CD4-positive, alpha-beta memory T cell (primary cell): ENCODE measurements at places on chromosomes 5 and 9. TPM values are rescaled to one million over a fixed set of nuclear protein-coding genes. Genes with fewer than 3 reads are reported as not detected.
A peak's percentile ranks its signal among the peaks of the same experiment; 100 is the strongest.

- no peak for DNase-seq
These were observed 17.7 kb downstream of the TTLL11 start for GRCh38 chr9:122075135-122076030.

DNA sequence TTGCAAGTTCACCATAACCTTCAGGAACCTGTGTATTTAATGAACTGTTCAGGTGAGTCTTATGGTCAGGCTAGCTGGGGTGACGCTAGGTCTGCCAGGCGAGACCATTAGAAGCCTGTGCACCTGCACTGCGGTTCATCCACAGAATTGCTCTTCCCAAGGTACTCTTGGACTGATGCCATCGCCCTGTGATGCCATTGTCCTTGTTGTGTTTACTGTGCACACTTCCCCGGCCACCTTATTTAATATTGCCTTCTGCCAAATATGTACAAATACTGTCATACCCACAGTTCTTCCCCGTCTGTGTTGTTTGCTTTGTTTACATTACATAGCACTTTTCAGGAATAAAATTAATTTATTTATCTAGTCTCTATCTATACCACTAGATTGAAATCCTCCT lies 66.3 kb downstream of the RCL1 start:
- no peak for DNase-seq

DNA sequence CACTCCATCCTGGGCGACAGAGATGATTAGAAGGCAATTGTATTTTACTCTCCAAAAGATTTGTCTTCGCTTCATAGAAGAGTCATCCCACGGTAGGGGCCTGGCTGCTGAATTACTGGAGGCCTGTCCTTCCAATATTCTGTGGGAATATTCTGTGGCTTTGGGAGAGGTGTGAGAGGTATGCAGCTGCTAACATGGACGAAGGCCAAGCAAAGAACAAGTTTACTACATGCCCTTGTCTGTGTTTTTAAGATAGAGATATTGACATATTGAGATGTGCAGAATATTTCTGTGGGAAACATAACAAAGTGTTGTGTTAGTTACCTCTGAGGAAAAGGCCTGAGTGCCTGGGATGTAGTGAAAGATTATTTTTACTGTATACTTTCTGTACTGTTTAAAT lies 71.8 kb upstream of the SMIM15 start:
- no peak for DNase-seq

DNA sequence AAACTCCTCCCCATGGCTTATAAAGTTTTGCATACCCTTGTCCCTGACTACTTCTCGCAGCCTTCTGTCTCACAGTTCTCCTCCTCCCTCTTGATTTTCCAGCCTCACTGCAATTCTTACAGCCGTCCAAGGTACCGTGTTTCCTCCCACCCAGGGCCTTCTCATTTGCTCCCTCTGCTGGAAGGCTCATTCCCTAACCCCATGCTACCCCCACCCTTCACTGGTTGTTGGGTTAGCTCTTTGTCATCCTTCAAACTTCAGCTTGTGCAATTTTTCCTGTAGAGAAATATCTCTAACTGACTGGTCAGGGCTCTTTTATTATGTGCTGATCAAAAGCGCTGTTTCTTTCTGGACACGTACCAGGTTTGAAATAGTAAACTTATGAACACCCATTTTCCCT lies 329.2 kb downstream of the EBF1 start:
- DNase-seq: no peak

- DNase-seq: no peak
These were observed 54.0 kb downstream of the SLC22A5 start for GRCh38 chr5:132423438-132423898.

- DNase-seq: no peak
These were observed 55.3 kb downstream of the TRPC7 start for GRCh38 chr5:136309932-136310598.

GRCh38 chr5:140109759-140110645 lies 3.9 kb upstream of the PURA start:
- DNase-seq: no peak

- peak; percentile 12 for DNase-seq
These were observed 3.7 kb downstream of the NR4A3 start for GRCh38 chr9:99825172-99826046.

DNA sequence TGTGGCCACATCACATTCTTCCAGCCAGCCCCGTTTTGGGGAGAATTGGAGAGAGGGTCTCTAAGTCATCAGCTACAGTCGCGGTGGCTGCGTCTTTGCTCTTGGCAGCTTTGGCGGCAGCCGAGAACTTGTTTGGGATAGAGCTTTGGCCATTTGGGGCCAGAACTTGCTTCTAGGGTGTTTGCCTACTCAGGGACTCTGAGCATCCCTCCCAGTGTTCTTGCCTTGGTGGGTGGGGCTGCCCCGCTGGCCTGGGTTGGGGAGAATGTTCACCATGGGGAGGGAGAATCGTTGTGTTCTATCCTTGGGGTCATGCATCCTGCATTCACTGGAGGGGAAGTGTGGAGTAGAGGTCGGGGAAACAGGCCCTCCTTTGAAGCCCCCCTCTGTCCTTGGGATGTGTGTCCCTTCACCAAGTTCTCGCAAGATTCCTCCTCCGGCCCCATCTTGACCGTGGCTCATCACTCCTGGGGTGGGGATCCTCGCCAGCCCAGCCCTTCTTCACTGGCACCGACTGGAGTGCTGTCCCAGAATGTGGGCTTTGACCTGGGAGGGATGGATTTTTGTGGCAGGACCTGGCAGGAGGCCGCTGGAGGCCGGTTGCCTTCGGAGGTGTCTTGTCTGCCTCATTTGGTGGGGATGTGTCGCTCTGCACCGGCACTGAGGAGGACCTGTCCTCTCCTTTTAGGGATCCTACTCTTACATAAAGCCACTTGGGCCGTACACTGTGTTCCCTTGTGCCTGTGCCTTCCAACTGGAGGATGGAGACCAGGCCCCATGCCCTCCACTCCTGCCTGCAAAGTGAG lies 3.5 kb downstream of the PHF2 start:
- DNase-seq: no peak

- no peak for DNase-seq
These were observed 32.3 kb downstream of the OTULIN start for GRCh38 chr5:14696851-14697250.

GRCh38 chr9:7516376-7516775 lies 283.2 kb downstream of the DMAC1 start:
- DNase-seq: no peak

DNA sequence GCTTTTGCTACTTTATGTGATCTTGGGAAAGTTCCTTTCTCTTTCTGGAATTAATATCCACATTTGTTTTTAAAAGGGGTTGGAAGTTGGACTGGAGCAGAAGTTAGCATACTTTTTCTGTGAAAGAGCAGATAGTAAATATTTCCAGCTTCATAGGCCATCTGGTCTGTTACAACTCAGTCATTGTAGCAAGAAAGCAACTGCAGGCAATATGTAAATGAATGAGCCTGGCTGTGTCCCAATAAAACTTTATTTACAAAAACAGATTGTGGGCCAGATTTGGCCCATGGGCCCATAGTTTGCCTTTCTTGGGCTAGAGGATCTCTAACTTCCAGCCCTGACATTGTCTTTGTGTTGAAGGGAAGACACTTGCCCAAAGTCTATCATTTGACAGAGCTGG lies 104.4 kb downstream of the ACTL7B start:
- no peak for DNase-seq

DNA sequence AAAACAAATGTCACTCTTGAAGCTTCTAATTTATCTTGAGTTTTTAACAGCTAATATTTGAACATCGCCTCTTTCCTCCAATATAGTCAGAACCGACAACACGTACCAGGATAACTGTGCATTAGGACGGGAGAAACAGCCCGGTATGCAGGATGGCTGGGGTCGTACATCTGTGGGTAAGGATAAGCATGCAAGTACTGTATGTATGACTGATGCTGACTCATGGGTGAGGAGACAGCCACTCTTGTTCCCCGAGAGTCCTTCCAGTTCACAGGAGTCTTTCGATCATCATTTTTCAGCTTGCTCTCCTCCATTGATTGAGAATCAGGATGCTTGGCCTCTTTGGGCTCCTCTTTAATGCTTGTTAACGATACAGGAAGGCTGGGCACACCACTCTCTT lies 102.3 kb downstream of the ZNF608 start:
- no peak for DNase-seq

DNA sequence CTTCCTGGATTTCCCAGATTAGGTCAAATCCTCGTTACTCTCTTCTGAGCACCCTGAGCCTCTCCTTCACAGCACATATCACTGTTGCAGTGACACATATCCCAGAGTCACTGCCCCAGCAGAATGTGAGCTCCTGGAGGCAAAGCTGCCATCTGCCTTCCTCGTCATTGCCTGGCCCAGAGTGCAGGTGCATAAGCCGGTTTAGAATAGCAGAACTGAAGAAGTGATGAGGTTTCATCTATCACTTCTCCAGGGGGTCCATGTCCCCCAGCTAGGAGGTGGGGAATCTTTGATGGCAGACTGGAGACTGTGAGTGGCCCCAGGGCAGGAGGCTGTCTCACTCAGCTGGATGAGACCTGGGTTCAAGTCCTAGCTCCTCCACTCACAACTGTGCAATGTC lies 25.8 kb downstream of the NIPAL4 start:
- DNase-seq: no peak

GRCh38 chr5:1245905-1246576 lies 20.9 kb downstream of the SLC6A18 start:
- DNase-seq: no peak

- no peak for DNase-seq
These were observed 395.2 kb upstream of the KIF2A start for GRCh38 chr5:61910771-61911170.

GRCh38 chr5:160507221-160507721 lies 85.6 kb downstream of the PTTG1 start:
- no peak for DNase-seq

DNA sequence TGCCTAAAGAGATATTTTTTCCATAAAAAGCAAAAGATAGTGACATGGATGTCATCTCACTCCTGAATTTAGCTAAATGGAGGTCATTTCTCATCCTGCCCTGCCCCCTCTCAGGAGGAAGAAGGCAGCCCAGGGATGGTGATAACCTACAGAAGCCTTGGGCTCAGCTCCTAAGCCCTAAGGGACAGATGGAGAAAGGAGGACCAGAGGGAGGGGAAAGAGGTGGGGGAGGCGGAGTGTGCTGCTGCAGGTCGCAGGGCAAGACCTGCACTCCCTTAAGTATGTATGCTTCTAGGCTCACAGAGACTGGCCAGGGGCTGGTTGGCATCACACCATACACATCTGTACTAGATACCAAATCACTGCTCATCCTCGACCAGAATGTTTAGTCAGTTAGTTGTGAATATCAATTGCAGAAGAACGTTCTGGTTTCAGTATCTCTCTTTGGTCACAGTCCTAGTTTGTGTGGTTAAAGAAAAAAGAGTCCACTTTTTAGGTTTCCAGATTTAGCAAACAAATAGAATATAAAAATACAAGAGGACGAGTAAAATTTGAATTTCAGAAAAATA lies 18.4 kb upstream of the CDKN2AIPNL start:
- DNase-seq: no peak

- DNase-seq: no peak
These were observed 102.7 kb downstream of the DPYSL3 start for GRCh38 chr5:147407094-147407681.

DNA sequence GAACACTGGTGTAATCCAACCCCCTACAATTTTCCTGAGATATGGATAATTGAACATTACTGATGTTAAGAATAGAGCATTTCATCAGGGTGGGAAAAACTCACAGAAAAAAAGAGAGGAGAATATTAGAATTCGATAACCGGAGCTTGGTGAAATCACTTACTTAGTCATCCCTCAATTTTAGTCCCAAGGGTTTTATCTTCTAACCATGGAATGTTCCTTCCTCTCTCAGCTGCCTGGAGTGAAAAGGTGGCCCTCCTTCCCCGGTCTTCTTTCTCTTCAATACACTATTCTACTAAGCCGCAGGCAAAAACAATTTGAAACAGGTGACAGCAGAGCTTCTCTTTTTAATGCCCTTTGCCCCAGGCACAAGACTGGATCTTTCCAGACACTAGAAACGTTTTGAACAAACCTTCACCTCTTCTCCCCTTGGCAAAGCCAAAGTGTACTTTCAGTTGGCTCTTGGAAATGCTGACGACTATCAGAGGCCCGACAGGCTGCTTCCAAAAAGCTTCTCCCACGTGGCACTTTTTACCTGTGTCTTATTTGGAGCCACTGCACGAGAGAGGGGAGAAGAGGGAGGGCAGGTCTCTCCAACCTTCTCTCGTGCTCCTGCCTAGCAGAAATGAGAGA lies 543.9 kb downstream of the TLE1 start:
- DNase-seq: no peak

DNA sequence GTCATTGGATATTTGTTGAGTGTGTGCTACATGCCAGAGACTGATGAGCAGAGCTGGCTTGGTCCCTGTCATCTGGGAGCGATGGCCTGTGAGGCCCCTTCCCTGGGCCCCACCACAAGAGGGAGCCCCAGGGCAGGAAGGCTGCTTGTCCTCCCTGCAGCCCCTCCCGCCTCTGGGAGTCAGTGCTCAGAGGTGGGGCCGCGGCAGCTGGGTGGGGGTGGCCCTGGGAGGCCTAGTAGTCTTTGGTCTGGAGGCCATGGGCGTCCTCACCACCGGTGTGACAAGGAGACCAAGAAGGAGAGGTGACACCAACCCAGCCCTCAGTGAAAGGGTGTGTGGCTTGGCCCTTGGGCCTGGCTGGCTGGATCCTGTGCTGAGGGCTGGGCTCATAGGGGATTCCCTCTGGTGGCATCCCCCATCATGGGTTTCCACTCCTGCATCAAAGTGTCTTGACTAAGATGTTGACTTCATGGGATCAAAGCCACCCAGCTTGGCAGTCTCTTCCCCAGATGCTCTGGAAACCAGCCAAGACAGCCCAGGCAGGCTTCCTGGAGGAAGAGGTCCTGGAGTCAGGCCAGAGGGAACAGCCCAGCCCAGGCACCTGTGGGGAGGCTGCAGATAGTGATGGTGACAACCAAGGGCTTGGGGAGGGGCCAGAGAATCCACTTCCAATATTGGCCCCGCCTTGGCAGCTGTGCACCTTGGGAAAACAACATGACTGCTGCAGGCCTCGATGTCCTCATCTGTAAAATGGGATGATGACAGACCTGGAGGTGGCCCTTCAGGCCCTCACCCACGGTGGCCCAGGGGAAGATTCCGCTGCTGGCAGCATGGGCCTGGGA lies 166.7 kb downstream of the GAPVD1 start:
- no peak for DNase-seq

GRCh38 chr5:132226516-132227234 lies 978 bp downstream of the P4HA2 start:
- DNase-seq: no peak

GRCh38 chr5:35010676-35011075 lies 37.1 kb downstream of the AGXT2 start:
- no peak for DNase-seq

GRCh38 chr9:90991953-90992352 lies 190.3 kb downstream of the SYK start:
- no peak for DNase-seq

SIT1 gene
- 70.2 TPM for total RNA-seq

SLC34A1 gene
- total RNA-seq: not detected

PCDHA2 gene
- not detected for total RNA-seq

SPATA9 gene
- not detected for total RNA-seq

KIF24 gene
- total RNA-seq: 0.22 TPM

MYMK gene
- total RNA-seq: not detected

MSX2 gene
- total RNA-seq: not detected

GABRA6 gene
- total RNA-seq: not detected

PCAT7 gene
- not detected for total RNA-seq

TMEFF1 gene
- not detected for total RNA-seq

LRRC70 gene
- 1.4 TPM for total RNA-seq

TMEM174 gene
- total RNA-seq: not detected
